ENCODE measurements at places on chromosomes 6 and 20.
A peak's percentile ranks its signal among the peaks of the same experiment; 100 is the strongest.

DNA sequence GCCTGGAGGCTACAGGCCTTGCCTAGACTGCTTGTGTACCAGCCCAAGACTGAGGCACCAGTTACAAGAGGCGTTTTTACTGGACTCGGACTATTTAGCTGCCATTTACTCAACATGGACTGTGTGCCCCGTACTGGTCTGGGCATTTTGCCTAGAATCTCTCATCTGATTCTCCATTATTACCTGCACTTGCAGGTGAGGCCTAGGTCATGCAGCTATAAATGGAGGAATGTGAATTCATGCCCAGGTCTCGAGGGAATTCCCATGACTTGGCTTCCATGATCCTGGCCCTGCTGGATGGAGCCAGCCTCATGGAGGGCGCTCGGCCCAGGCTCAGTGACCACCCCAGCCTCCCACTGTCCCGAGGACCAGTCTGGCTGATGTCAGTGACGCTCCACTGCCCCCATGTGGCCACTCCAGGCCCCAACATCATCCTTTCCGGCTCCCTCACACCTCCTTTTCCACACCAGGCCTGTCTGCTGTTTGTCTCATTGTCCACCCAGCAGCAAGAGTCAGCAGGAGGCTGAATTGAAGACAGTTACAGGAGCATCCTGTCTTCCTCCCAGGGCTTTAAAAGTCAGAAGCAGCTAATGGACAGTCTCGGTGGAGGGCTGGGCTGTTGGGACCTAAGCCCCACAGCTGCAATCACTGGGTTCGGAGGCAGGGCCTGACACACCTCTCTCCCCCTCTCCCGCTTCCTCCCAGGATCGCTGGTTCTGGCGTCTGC, 8.7 kb downstream of the MMP24OS start:
- DNase-seq: peak; percentile 89

DNA sequence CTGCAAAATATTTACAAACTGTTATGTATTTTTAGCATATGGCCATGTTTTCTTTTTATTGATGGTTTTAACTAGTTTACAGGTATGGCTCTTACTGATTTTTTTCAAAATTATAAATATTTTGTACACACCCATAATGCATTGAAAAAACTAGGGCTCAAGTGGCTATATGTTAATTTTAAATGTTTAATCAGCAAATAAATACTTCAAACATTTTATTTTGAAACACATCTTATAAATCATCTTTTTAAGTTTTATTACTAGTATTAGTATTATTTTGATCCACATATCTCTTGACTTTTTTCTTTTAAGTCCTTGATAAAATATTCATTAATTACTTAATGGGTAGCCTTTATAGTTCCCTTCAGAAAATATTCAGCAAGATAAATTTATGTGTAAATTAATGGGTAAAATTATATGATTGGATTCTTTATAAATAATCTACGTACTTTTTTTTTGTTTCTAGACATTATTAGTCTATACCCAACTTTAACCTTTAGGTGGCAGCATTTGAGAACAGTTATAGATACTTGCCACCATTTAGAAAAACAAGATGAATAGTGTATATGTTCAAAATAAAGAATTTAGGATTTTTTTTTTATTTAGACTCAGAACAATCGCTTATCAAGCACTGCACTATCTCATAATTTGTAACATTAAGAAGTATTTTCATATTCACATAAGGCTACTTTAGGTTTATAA, 241.9 kb downstream of the ADGRB3 start:
- peak; percentile 40 for DNase-seq

- no peak for DNase-seq
These were observed 46.2 kb upstream of the ARMH2 start for GRCh38 chr6:24844903-24845302.

- DNase-seq: no peak
These were observed 83.2 kb upstream of the OGFRL1 start for GRCh38 chr6:71205336-71205956.

- peak; percentile 45 for DNase-seq
These were observed 122.0 kb upstream of the ARID1B start for GRCh38 chr6:156654919-156655918.

DNA sequence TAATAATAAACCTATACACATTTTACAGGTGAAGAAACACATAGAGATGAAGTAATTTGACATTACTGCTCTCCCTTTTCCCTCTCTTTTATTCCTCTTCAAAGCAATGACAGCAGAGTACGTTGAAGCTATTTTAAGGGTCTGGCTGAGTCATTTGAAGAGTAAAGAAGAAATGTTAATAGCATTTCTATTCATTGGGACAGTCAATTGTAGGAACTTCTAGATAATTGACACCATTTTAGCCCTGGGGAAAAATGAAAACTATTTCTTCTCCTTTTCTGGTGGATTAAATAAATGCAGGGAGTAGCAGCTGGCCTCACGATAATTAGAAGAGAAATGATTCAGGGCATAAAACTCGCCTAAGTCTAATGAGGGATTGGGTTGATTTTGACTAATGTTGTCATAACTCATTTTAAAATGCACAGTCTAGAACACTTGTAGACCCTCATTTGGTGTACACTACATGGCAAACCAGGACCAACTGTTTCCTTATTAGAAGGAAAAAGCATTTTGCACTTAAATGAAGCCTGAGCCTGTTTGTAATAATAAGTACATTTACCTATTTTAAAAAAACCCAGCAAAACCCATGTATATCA, 48.1 kb downstream of the RIPOR2 start:
- DNase-seq: no peak

DNA sequence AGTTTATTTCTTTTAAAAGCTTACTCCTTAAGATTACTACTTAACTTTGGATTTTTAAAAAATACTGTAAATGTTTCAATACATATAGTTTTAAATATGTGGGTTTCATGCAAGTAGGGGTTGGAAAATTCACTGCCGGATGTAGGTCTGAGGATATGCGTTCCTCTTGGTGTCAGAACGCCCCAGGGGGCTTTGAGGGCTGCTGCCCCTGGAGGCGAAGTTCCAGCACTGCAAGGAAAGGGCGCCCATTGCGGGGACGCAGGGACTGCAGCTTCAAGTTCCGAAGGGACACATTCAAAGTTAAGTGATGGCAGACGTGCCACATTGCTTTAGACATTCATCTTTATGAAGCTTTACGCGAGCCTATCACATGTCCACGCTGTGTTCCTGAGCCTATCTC, 152.9 kb downstream of the SOD2 start:
- DNase-seq: peak; percentile 59

DNA sequence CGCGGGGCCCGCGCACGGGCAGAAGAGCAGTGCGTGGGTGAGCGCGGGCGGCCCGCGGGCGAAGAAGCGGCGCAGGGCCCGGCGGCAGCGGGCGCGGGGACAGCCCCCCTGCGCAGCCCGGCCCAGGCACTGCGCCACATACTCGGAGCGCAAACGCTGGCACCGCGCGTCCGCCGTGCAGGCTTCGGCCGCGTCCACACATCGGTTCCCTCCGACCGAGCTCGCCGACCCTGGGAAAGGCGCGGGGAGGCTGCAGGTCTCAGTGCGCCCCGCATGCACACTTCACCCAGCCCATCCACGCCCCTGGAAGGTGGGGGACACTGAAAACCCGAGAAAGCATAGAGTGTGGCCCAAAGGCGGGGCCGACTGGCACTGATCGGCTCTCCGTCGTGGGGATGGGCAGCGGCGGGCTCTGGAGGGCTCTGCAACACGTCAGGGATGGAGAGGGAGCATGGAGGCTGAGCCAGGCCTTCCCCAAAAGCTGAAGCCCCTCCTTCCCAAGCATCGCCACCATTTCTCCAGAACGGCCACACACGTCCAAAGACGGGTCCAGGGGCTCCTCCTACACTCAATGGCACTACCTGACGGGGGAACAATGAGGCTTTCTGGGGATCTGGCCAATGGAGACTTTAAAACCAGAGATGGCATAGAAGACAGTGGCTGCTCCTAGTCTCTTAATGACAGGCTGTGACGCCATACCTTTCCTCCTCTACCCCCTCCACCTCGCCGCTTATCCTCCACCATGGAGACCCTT, 2.0 kb downstream of the GFRA4 start:
- no peak for DNase-seq

DNA sequence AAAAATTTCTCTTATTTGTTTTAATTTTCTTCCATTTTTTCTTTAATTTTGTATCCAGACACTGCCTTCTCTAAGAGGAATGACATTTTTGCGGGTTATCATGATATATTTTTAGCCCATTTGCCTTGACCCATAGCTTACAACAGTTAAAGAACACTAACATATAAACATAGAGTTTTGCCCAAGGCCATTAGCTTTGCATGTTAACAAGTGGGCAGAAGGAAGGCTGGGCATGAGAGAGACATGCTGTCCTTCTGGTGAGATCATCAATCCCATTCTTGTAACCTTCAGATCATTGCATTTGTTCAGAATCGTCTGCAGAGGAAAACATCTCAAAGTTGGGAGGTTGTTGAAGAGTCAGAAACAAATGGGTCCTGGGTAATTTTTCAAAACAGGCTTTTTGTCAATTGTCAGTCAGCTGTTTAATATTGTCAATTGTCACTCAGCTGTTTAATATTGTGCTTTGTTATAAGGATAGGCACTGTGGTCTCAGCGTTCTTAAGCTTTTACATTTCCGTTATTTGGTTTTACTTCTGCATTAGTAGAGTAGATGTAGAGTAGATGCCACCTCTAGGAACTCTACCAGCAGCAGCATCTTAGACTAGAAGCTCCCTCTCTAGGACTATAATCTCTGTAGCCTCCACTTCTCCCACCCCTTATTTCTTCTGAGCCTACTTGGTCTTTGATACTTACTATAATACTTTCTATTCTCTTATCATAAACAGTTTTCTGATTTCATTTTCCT, 243.1 kb downstream of the ESR1 start:
- DNase-seq: no peak

DNA sequence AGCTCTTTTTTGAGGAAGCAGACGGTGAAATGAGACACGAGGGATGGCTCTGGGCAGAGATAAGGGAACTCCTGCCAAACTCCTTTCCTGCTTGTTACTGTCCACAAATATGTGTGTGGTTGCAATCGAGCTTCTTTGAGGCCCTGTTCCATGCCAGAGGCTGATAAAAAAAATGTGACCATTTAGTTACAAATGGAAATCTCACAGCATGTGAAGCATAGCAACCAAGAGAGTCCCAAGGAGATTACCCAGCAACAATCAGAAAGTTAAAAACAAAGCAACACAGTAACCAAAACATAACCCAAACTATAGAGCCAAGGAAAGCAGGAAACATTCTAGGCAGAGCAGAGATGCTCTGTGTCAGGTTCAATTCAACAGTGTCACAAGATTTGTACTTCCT, 35.4 kb upstream of the HMGN3 start:
- DNase-seq: no peak

GRCh38 chr6:91278416-91278815, 691.5 kb upstream of the MAP3K7 start:
- DNase-seq: no peak

GRCh38 chr6:123616016-123616415, 20.7 kb downstream of the TRDN start:
- DNase-seq: no peak

All from neural progenitor cell (in vitro differentiated cells).